GM20000 (cell line): ENCODE measurements at places on chromosomes 11 and 22.

DNA sequence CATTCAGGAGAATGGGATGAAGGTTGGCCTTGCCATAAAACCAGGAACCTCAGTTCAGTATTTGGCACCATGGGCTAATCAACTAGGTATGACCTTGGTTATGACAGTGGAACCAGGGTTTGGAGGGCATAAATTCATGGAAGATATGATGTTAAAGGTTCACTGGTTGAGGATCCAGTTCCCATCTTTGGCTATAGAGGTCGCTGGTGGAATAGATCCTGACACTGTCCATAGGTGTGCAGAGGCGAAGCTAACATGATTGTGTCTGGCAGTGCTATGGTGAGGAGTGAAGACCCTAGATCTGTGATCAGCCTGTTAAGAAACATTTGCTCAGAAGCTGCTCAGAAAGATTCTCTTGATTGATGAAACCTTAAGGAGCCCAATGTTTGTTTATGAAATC lies 5.7 kb downstream of the NF2 start:
- no peak for DNase-seq

DNA sequence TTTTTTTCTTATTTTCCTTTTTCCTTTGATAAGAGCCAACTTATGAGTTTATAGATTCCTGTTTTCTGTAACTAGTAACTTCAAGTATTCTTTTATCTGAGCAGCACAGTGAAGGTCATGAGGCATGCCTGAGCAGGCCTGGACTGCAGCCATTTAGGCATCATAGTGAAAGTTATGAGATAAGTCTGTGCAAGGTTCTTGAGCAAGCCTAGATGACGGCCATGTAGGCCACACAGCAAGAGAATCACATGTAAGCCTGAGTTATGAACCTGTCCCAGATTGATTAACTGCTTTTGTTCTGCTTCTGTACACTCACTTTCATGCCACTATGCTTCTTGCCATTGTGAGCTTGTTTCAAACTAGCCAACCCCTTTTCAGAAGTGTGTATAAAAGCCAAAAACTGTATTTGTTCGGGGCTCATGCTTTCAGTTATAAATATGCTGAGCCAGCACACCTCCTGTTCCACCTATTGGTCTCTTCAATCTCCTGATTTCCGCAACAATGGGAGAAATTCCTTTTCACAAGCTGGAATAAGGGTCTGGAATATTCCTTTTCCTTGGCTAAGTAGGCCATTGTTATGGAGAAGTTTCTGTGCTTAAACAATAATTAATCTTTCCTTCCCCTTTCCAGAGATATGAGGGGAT lies 745.7 kb downstream of the FAM181B start:
- peak; percentile 26 for DNase-seq

DNA sequence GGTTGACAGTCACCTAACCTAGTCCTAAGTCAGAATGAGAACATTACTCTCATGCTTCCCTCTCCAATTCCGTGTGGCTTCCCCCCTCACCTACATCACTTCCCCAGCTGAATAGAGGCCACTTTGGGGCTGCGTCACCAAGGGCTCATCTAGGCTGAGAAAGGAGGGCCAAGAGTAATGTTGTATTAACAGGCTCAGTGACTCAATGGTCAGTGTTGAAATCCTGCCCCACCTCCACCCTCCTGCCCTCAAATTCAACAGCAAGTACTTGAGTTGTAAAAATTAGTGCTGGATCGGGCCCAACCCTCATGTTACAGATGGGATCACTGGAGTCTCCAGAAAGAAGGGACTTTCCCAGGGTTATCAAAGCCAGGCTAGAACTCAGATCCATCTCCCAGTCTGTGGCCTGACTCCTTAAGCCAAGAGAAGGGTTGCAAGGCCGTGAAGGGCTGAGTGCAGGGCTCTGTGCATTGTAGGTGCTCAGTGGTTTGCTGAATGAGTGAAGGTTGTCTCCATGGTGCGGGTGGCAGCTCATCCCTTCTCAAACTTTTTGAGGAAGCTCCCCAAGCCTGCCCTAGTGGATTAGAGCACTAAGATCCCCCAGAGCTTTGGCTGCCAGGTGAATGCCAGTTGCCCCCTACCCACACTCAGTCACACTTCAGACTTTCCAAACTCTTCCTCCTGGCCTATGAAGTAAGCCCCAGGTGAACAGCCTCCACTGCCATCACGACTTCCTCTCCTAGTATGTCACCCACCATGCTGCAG lies 3.2 kb downstream of the DGAT2 start:
- DNase-seq = no peak

- no peak for DNase-seq
Observed at GRCh38 chr11:134643115-134644012, 231.3 kb upstream of the B3GAT1 start.

DNA sequence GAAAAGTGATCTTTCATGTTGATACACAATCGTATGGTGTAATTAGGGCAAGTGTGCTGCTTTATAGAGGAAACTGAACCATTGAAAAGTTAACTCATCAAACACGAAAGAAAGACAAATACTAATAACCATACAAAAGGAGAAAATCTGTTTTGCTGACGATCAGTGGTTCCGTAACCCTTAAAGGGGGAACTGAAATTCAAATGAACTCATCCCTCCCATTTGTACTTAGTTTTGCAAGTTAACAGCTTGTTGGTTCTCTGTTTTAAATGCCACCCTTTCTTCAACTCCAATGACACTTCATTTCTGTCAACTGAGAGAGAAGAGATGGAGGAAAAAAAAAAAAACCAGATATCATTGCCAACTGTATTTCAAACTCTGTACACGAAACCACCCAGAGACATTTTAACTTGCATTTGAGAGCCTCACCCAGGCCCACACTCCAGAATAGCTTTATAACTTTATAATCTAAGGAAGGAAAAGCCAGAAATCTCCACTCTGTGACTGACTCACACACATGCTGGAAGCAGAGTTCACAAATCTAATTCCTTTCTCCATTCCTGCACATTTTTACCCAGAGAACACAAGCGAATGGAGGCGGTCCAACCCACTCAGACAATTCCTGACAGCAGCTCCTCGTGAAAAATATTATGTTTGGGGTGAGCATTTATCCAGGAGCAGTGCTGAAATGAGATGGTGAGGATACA lies 17.4 kb upstream of the CSNK2A3 start:
- no peak for DNase-seq

DNA sequence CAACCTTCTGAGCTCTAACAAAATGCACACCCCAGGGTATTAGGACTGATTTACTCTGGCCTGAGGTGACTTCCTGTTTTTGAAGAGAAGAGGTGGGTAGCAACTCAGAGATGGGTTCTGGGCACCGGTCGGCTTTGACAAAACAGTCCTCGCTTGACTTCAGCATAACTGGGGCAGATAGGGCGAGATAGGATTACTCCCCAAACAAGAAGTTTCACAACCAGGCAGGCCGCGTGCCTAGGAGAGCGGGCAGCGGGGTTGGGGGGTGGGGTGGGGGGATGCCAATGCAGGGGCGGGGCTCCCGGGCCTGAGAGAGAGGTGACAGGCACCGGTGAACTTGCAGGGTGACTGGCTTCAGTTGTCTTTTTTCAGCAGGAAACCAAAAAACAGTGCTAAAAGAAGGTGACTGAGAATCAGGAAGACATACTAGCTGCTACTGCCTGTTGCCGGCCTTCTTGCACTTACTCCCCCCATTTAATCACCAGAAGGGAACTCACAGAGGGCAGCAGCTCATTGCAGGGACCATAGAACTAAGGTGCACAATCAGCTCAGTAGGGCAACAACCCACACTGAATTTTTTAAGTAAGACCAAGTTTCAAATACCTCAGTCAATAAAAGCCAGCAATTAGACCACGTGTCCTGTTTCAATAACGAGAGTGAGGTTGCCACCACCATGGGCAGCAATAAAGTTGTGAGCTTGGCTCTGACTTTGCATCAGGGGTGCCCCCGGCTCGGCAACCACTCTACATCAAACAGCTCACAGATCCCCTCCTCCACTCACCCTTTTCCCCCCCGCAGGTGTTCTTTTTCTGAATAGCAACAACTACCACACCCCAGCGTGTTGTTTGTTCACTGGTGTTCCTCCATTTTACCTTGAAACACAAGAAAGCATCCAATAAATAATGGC lies 37.2 kb upstream of the ETS1 start:
- peak; percentile 67 for DNase-seq

- DNase-seq = no peak
Observed at GRCh38 chr11:126426820-126427749, 71.6 kb downstream of the ST3GAL4 start.

GRCh38 chr11:35038211-35038928 lies 100.6 kb upstream of the CD44 start:
- no peak for DNase-seq

GRCh38 chr22:44309647-44310046 lies 3.1 kb downstream of the SHISAL1 start:
- no peak for DNase-seq

DNA sequence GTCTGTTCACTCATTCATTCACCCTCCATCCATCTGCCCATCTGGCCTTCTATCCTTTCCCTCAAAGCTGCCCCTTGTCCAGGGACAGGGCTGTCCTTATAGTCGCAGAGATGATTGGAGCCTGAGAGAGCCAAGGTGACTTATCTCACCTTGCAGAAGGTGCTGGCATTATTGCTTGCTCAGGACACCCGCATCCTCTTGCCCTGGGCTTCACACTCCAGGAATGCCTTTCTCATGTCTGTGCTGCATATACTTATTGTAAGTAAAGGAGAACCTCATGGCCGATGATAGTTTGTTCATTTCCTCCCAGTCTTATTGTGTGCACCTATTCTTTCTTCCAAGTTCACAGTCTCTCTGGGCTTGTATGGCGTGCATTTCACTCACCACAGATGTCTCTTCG lies 49.1 kb upstream of the CCDC188 start:
- DNase-seq = no peak

GRCh38 chr11:11697796-11698195 lies 76.0 kb upstream of the GALNT18 start:
- no peak for DNase-seq

DNA sequence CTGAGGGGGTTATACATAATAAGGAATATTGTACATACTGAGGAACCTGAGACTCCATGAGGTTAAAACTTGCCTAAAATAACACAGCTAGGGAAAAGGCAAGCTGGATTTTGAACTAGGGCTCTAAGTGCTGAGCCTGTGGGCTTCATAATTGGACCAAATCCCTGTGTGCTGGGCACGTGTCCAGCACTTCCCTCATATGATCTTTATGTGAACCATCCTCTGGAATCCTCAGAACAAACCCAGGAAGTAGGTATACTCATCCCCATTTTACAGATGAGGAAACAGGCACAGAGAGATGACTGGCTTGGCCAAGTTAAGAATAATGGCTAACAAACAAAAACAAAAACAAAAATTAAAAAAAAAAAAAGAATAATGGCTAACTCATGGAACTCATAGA lies 14.9 kb downstream of the RTN4RL2 start:
- no peak for DNase-seq

- DNase-seq = no peak
Observed at GRCh38 chr11:34519595-34520235, 6.1 kb upstream of the ELF5 start.
